ENCODE measurements at places on chromosomes 6 and 20. TPM values are rescaled to one million over a fixed set of nuclear protein-coding genes. Genes with fewer than 3 reads are reported as not detected.

RSPH4A gene
- 0.23 TPM for total RNA-seq

ANKRD66 gene
- total RNA-seq = not detected

JAG1 gene
- total RNA-seq = 0.19 TPM

TCF21 gene
- not detected for total RNA-seq

CFB gene
- total RNA-seq = 0.52 TPM

SIRPG gene
- total RNA-seq = 35.8 TPM

WFDC11 gene
- total RNA-seq = not detected

C20orf173 gene
- total RNA-seq = not detected

ADGB gene
- not detected for total RNA-seq

SLPI gene
- total RNA-seq = not detected

NKX2-4 gene
- total RNA-seq = not detected

IL17F gene
- not detected for total RNA-seq

ADAT2 gene
- 29.6 TPM for total RNA-seq

SOX4 gene
- 0.54 TPM for total RNA-seq

CTAGE9 gene
- not detected for total RNA-seq
